ENCODE measurements at places on chromosomes 16 and 17.

- no peak overlapping the region for H3K4me3 ChIP-seq
- H3K4me1 ChIP-seq = peaks cover 4% of the 10 kb centered on the region
- no peaks in the 10 kb centered on the region for H3K36me3 ChIP-seq
- no peak for DNase-seq
- H3K27me3 ChIP-seq = no peaks in the 10 kb centered on the region
These were observed 49.7 kb downstream of the ARHGAP27 start for GRCh38 chr17:45383003-45383402.

- DNase-seq = no peak
- no peak overlapping the region for H3K4me3 ChIP-seq
- H3K27ac ChIP-seq = no peak overlapping the region
These were observed 606.9 kb upstream of the SALL1 start for GRCh38 chr16:51757921-51758479.

GRCh38 chr17:871751-872519 lies 89.8 kb downstream of the MRM3 start:
- H3K36me3 ChIP-seq = no peaks in the 10 kb centered on the region
- no peak overlapping the region for H3K27ac ChIP-seq
- H3K4me3 ChIP-seq = no peak overlapping the region
- DNase-seq = no peak
- no peaks in the 10 kb centered on the region for H3K4me1 ChIP-seq

DNA sequence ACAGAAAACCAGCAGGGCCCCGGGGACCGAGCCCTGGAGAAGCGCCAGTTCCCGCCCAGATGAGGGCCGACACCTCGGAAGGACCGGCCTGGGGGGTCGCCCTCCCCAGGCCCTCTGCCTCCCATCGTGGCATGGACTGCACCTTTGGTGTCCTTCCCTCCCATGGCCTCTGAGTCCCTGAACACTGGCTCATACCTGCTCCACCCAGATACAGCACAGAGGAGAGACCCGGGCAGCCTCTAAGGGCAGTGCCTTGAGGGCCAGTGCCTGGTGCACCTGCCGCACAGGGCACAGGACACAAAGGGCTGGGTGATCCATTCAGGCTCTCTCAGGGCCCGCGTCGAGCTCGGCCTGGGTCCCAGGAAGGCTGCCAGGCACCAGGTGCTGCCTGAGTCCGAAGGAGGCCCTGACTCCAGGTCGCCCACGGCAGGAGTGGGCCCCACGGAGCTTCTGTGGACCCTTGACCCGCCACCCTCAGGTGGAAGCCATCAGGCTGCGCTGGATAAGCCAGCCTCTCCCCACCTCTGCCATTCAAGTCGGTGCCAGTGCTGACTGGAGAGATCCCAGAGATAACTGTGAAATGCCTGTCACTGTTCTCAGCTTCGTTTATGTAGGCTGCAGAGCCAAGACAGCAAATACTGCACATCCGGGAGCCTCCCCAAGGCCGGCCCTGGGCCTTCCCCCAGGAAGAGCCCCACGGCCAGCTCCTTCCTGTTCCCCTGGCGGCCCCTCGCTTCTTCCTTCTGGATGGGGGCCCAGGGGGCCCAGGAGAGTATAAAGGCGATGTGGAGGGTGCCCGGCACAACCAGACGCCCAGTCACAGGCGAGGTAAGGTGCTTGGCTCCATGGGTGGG lies at the start of gene ZG16B:
Gene ZG16B (plus strand): TSS at position 803 of the 854 bp plus-strand sequence. CDS start 139 bp downstream, outside the sequence.
- DNase-seq = no peak
- no peak within 1 kb of the TSS for H3K27ac ChIP-seq
- H3K27me3 ChIP-seq = no peaks in the 10 kb centered on the region

GRCh38 chr17:59751955-59752413 lies 44.5 kb downstream of the VMP1 start:
- DNase-seq = no peak
- peaks cover 28% of the 10 kb centered on the region for H3K4me1 ChIP-seq
- H3K27me3 ChIP-seq = no peaks in the 10 kb centered on the region
- H3K27ac ChIP-seq = peak overlapping the region; percentile 46
- H3K4me3 ChIP-seq = no peak overlapping the region

GRCh38 chr17:4751932-4752331 lies 12.2 kb upstream of the CXCL16 start:
- no peak overlapping the region for H3K27ac ChIP-seq
- H3K4me1 ChIP-seq = peaks cover 16% of the 10 kb centered on the region

- no peaks in the 10 kb centered on the region for H3K36me3 ChIP-seq
- no peak for DNase-seq
- H3K4me3 ChIP-seq = no peak overlapping the region
- H3K27ac ChIP-seq = no peak overlapping the region
- no peaks in the 10 kb centered on the region for H3K4me1 ChIP-seq
These were observed 17.7 kb upstream of the SMURF2 start for GRCh38 chr17:64679710-64680216.

DNA sequence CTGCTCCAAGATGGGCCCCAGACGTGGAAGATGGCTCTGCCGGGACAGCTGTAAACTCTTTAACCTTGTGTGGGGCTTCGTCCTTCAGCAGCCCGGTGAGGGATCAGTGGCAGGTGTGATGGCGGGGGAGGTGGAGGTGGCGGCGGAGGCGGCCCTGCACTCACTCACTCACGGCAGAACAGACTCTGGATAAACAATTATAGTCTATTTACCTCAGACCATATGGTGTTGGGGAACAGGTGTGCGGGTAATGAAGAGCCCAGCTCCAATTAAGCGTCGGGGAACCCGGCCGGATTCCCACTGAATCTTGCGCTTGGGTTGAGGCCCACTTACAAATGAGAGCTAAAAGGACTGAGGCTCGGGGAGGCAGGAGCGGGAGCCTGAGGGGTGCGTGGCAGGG lies 104.3 kb upstream of the SDK2 start:
- no peaks in the 10 kb centered on the region for H3K27me3 ChIP-seq
- no peak overlapping the region for H3K4me3 ChIP-seq
- no peaks in the 10 kb centered on the region for H3K4me1 ChIP-seq
- DNase-seq = no peak
- H3K27ac ChIP-seq = no peak overlapping the region

GRCh38 chr16:68406458-68407152 lies 41.7 kb downstream of the SMPD3 start:
- H3K36me3 ChIP-seq = no peaks in the 10 kb centered on the region
- DNase-seq = no peak
- H3K27me3 ChIP-seq = no peaks in the 10 kb centered on the region
- H3K4me3 ChIP-seq = no peak overlapping the region

- H3K27ac ChIP-seq = no peak overlapping the region
- H3K4me1 ChIP-seq = no peaks in the 10 kb centered on the region
- no peak overlapping the region for H3K4me3 ChIP-seq
- H3K27me3 ChIP-seq = no peaks in the 10 kb centered on the region
- no peaks in the 10 kb centered on the region for H3K36me3 ChIP-seq
These were observed 31.1 kb downstream of the RBFOX1 start for GRCh38 chr16:7363422-7364417.

- no peaks in the 10 kb centered on the region for H3K27me3 ChIP-seq
- H3K36me3 ChIP-seq = no peaks in the 10 kb centered on the region
- DNase-seq = peak; percentile 63
- no peak overlapping the region for H3K4me3 ChIP-seq
These were observed 94.1 kb downstream of the MRM3 start for GRCh38 chr17:876272-876671.

DNA sequence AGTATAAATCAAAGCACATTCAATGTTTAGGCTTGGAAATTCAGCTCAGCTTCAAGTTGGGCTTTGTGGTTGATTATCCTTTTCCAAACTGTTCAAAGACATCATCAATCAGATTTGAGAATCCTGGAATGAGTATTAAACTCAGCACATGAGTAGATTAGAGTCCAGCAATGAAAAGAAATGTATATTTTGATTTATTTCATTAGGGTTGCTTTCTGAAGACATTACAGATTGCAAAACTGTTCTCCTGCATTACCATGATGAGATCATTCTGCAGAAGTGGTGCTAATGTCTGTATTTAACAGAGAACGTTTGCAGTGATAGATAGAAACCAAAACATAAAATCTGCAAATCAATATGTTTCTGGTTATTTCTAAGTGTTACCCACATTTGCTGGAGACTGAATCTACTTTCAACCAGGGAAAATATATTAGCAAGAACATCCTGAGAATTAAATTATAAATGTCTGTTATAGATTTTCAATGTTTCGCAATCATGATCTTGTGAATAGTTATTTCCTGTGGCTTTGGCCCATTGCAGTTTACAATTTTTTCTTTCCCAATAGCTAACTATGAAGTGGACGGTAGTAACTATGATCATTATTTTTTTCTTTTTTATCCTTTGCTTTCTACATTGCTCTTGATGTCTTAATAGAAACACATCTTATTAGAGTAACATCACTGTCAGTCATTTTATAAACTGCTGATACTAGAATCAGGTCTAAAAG lies 1125.7 kb upstream of the GOT2 start:
- no peak overlapping the region for H3K27ac ChIP-seq
- H3K36me3 ChIP-seq = no peaks in the 10 kb centered on the region
- H3K27me3 ChIP-seq = no peaks in the 10 kb centered on the region
- no peaks in the 10 kb centered on the region for H3K4me1 ChIP-seq
- no peak overlapping the region for H3K4me3 ChIP-seq
- DNase-seq = no peak

- no peak overlapping the region for H3K4me3 ChIP-seq
- no peaks in the 10 kb centered on the region for H3K27me3 ChIP-seq
- H3K36me3 ChIP-seq = no peaks in the 10 kb centered on the region
- no peak for DNase-seq
- no peak overlapping the region for H3K27ac ChIP-seq
These were observed 10.0 kb upstream of the SLC4A1 start for GRCh38 chr17:44277976-44278375.
